Activated T-cell treated with anti-CD3 and anti-CD28 coated beads for 4 hours (primary cell): ENCODE measurements at places on chromosomes 12 and 14.

GRCh38 chr12:20696181-20696905 lies 1.2 kb downstream of the SLCO1C1 start:
- DNase-seq = no peak

- no peak for DNase-seq
Measured at GRCh38 chr12:66697404-66697803, 18.5 kb upstream of the GRIP1 start.

DNA sequence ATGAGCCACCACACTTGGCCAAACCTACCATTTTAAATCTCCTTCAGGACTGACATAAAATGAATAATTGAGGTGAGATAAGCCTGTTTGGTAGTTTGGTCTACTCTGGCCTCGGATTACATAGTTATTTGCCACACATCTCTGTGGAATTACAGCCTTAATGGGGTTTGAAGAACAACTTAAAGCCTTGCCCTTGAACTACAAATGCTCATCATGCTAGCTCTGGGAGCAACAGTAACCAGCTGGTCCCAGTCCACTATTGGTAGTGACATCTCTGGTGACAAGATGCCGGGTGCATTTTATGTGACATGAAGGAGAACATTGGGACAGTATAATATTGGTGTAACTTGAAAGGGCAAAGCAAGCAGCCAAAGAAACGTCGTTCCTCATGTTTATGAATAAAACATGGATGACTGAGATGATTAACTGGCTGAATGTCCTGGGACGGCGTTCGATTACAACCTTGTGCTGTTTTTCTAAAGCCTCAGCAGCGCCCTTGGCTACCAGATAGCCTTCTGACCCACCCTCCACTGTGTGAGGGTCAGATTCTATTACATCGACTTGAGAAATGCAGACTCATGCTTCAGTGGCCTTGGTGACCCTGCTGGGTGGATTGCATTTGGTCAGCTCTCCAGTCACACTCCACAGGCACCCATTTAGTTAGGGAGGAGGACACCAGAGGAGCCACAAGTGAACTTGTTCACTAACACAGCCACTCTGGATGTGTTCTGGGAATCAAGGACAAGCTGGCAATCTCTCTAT lies 41.5 kb downstream of the BEST3 start:
- no peak for DNase-seq

GRCh38 chr12:85005615-85006014 lies 30.5 kb downstream of the TSPAN19 start:
- DNase-seq = no peak

DNA sequence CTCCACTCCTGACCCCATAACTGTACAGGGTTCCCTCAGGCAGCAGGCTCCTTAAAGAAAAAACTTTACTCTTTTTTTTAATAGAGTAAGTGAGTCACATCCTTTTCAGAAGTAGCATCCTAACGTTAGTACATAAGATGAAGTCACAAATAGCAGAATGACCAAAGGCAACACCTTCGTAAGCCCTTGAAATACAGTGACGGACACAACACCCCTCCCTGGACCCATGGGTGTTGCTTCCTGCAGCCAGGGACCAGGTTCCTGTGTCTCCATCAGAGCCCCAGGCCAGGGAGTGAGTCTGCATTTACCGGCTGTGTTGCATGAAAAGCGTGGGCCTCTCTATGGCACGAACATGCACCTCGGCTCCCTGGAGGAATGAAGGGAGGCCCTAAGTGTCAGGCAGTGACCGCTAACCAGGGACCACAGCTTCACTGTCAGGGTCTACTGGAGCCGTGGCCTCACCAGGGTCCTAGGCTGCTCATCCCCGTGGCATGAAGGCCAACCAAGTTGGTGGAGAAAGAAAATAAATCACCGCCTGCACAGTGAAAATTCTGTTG lies 340.0 kb upstream of the SFSWAP start:
- no peak for DNase-seq

GRCh38 chr14:100237735-100238418 lies 1.1 kb upstream of the YY1 start:
- no peak for DNase-seq
